ENCODE measurements at places on chromosomes 2 and 18.

- no peak overlapping the region for H3K27ac ChIP-seq
- H3K27me3 ChIP-seq: no peaks in the 10 kb centered on the region
Observed at GRCh38 chr2:14678761-14679160, 46.2 kb downstream of the LRATD1 start.

DNA sequence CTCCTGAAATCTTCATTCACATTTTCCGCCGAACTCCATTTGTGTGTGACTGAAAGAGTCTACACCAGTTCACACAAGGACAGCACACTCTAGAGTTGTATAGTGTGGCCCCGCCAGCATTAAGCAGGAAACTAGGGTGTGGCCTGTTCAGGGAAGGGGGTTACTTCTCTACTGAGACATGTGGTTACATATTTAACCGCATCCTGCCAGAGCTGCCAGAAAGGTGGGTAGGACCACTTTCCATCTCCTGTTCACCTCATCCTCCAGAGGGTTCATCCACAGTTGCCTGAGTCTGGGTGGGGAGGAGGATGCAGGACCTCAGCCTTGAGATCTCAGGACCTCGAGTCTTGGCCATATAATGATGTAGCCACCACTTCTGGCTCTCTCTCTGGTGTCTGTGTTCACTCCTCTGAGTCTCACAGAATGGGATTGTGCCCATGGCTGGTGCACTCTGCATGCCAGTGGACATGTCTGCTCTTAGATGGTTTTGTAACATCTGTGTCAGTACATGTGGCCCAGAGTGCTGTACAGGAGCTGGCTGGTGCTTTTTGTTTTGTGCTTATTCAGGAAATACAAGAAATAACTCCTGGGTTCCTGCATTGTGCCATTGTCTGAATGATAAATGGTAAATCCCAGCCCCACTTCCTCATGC is 7.7 kb upstream of the SP140L start:
- H3K4me3 ChIP-seq: no peak overlapping the region
- H3K27ac ChIP-seq: no peak overlapping the region
- H3K36me3 ChIP-seq: peaks cover 27% of the 10 kb centered on the region
- no peaks in the 10 kb centered on the region for H3K4me1 ChIP-seq
- DNase-seq: no peak

DNA sequence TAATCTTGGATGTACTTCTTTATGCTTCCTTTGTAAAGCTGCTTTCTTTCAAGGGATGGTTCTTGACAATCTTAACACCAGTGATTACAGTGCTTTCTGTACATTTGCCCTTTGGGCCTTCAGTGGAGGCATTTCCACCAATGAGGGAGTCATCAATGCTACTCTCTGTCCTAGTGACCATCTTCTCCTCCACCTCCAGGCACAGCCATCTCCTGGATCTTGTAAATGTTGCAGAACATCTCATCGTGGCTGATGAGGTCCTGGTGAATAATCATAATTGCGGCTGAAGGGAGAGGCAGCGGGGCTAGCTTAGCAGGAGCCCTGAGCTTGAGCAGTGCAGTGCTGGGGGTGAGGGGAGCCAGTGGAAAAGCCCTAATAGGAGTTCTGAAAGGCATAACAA is 32.5 kb downstream of the IDH1 start:
- no peaks in the 10 kb centered on the region for H3K4me1 ChIP-seq
- peaks cover 4% of the 10 kb centered on the region for H3K27me3 ChIP-seq
- no peak overlapping the region for H3K4me3 ChIP-seq
- no peak overlapping the region for H3K27ac ChIP-seq

DNA sequence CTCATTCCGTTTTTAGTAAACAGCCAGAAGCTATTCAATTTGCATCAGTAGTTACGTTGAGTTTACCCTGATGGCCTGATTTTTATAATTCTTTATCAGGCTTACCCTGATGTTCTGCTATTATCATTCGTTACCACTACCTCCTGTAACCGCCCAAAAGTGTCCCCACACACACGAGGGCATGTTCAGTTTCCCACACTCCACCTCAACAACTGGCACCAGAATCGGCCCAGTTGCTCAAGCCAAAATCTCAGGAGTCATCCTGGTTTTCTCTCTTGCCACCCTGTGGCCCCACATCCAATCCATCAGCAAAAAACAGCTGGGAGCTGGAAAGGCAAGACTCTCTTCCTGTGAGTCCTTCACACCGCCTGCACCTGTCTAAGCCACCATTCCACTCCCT is 102.9 kb upstream of the RAB6C start:
- H3K27ac ChIP-seq: no peak overlapping the region
- H3K4me1 ChIP-seq: peaks cover 16% of the 10 kb centered on the region
- peak overlapping the region; percentile 89 for H3K4me3 ChIP-seq
- no peaks in the 10 kb centered on the region for H3K36me3 ChIP-seq
- H3K27me3 ChIP-seq: no peaks in the 10 kb centered on the region
- DNase-seq: no peak

DNA sequence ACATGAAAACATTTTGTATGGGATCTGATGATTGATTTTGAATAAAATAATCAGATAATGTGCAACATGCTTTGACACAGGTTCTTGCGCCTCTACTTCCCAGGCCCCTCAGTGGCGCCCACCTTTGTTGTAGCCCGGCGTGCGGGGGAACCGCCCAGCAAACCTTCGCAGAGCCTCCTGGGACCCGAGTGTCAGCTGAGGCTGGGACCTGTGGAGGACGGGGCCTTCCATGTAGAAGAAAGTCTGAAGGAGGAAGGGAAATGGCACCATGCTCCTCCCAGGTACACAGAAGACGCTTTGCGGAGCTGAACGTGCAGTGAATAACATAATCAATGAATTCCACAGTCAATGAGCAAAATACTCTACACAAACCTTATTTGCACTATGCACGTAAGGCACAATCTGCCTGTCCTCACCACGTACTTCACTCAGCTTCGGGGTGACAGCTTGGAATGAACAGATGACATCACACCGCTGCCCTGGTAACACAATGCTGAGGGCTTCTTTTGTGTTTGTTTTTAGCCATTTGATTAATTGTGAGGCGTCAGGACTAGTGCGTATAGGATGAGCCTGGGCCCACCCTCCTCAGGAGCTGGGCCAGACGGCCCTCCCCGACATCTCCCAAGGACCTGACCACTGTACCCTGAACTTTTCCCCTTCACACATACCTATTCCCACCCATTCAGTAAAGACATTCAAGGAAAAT is 78.1 kb downstream of the TWIST2 start:
- no peak overlapping the region for H3K27ac ChIP-seq
- DNase-seq: no peak
- H3K27me3 ChIP-seq: no peaks in the 10 kb centered on the region
- no peaks in the 10 kb centered on the region for H3K36me3 ChIP-seq

- no peak for DNase-seq
- no peak overlapping the region for H3K27ac ChIP-seq
- H3K4me1 ChIP-seq: peaks cover 7% of the 10 kb centered on the region
- peaks cover 3% of the 10 kb centered on the region for H3K36me3 ChIP-seq
- no peak overlapping the region for H3K4me3 ChIP-seq
- H3K27me3 ChIP-seq: no peaks in the 10 kb centered on the region
Observed at GRCh38 chr2:148935791-148936190, 60.8 kb downstream of the KIF5C start.

GRCh38 chr18:28288784-28289183 is 111.9 kb upstream of the CDH2 start:
- peaks cover 93% of the 10 kb centered on the region for H3K27me3 ChIP-seq
- H3K36me3 ChIP-seq: peaks cover 3% of the 10 kb centered on the region
- peaks cover 20% of the 10 kb centered on the region for H3K4me1 ChIP-seq
- no peak overlapping the region for H3K27ac ChIP-seq

GRCh38 chr2:70454936-70455544 is 98.6 kb downstream of the TGFA start:
- H3K27ac ChIP-seq: no peak overlapping the region
- H3K36me3 ChIP-seq: no peaks in the 10 kb centered on the region
- no peaks in the 10 kb centered on the region for H3K4me1 ChIP-seq
- H3K27me3 ChIP-seq: peaks cover 94% of the 10 kb centered on the region

DNA sequence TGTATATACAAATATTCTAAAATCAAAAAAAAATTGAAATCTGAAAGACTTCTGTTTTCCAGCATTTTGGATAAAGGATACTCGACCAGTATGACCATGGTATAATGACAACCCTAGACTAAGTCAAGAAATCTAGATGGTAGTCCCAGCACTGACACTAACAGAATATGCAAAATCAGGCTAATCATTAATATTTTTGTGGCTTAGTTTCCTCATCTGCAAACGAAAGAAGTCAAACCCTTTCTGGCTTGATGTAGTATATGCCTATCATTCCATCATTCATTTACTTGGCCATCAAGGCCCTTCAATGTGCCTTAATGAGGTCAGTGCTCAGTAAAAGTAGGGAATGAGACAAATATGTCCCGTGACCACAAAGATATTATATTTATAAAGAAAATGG is 83.5 kb downstream of the NCKAP5 start:
- H3K36me3 ChIP-seq: no peaks in the 10 kb centered on the region
- no peak overlapping the region for H3K4me3 ChIP-seq
- no peak for DNase-seq
- no peak overlapping the region for H3K27ac ChIP-seq
- H3K27me3 ChIP-seq: no peaks in the 10 kb centered on the region

DNA sequence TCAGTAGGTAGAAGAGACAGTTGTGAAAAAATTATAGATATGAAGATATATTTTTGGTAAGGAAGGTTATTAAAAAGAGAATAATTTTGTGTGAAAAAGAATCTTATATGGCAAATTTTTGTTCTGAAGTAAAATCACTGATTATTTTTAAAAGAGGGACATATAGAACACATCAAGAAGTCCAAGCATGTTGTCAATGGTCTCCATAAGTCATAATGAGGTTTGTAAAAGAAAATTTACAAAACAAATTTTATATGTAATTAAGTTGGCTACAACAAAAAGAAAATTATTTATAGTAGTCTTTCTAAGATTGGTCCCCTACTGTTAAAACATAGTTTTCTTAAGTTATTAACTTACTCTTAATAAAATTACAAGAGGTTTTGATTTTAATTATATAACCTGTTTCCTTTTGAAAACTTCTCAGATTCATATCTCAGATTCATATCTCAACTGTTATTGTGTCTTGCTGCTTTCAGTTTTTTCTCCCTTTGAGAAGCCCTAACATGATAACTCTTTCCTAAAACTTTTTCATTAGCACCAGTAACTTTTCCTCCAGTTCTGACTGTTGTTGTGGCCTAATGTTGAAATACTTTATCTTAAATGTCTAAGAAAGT is 81.2 kb downstream of the SH3YL1 start:
- H3K36me3 ChIP-seq: peaks cover 57% of the 10 kb centered on the region
- no peak overlapping the region for H3K4me3 ChIP-seq
- H3K27ac ChIP-seq: no peak overlapping the region

GRCh38 chr2:152814475-152815030 is 96.1 kb downstream of the ARL6IP6 start:
- DNase-seq: no peak
- peaks cover 11% of the 10 kb centered on the region for H3K36me3 ChIP-seq

- H3K27ac ChIP-seq: peak overlapping the region; percentile 24
- H3K36me3 ChIP-seq: 0 out of 2 replicates have a peak, but pooled peaks cover 2% of the 10 kb centered on the region
- peak; percentile 92 for DNase-seq
- no peaks in the 10 kb centered on the region for H3K27me3 ChIP-seq
- H3K4me1 ChIP-seq: peaks cover 13% of the 10 kb centered on the region
- no peak overlapping the region for H3K4me3 ChIP-seq
Observed at GRCh38 chr2:235779444-235779896, 285.6 kb downstream of the AGAP1 start.

- no peaks in the 10 kb centered on the region for H3K4me1 ChIP-seq
- H3K27me3 ChIP-seq: no peaks in the 10 kb centered on the region
- 0 out of 2 replicates have a peak, but pooled peaks cover 3% of the 10 kb centered on the region for H3K36me3 ChIP-seq
- no peak for DNase-seq
- H3K4me3 ChIP-seq: no peak overlapping the region
Observed at GRCh38 chr2:43425659-43426058, 170.2 kb downstream of the THADA start.

GRCh38 chr2:74741629-74742028 is 87.6 kb downstream of the SEMA4F start:
- H3K27ac ChIP-seq: no peak overlapping the region
- no peak overlapping the region for H3K4me3 ChIP-seq
- DNase-seq: no peak
- no peaks in the 10 kb centered on the region for H3K27me3 ChIP-seq
- H3K4me1 ChIP-seq: peaks cover 24% of the 10 kb centered on the region

DNA sequence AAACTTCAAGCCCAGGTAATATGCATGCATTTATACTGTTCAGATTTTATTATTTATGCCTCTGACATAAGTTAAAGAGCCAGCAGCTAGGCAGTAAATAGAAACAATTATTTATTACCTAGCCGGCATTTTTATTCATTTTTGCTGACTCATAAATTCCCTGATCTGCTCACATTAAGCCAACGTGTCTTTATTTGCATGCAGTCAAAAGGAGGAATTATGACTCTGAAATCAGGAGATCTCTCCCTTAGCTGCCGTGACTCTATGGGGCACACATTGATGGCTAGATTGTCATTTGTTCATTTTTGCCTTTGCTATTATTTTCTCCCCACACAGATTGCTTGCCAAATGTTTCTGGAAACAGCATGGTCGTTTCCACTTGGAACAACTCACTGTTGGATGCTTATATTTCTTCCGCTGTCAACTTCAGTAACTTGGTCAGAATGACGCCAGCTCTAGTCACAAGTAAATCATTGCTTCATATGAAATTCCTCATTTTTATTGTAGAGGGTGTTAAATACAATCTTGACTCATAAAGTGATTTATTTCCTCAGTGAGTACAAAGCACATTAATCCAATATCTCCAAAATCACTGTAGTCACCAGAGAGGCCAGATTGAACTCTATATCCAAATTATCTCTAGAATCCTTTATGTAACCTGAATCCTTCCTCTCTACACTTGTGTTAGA is 15.9 kb upstream of the ZBTB14 start:
- no peak overlapping the region for H3K4me3 ChIP-seq
- H3K4me1 ChIP-seq: no peaks in the 10 kb centered on the region
- H3K36me3 ChIP-seq: no peaks in the 10 kb centered on the region
- H3K27me3 ChIP-seq: no peaks in the 10 kb centered on the region

GRCh38 chr2:213259266-213259665 is 25.0 kb upstream of the SPAG16 start:
- H3K27me3 ChIP-seq: no peaks in the 10 kb centered on the region
- no peak for DNase-seq
- H3K4me3 ChIP-seq: no peak overlapping the region
- H3K27ac ChIP-seq: no peak overlapping the region
- H3K4me1 ChIP-seq: peaks cover 9% of the 10 kb centered on the region

- peaks cover 22% of the 10 kb centered on the region for H3K36me3 ChIP-seq
- H3K27ac ChIP-seq: peak within 1 kb of the TSS; percentile 87
- H3K4me3 ChIP-seq: peak within 1 kb of the TSS; percentile 82
- peak; percentile 31 for DNase-seq
Observed at GRCh38 chr2:233867993-233868532, at the start of gene MSL3B. MSL3B (minus strand) TSS chr2:233868386.

GRCh38 chr2:39217192-39217550 is 26.6 kb downstream of the CDKL4 start:
- H3K27me3 ChIP-seq: no peaks in the 10 kb centered on the region
- H3K27ac ChIP-seq: no peak overlapping the region
- no peak for DNase-seq

- no peak for DNase-seq
- no peaks in the 10 kb centered on the region for H3K27me3 ChIP-seq
- peaks cover 59% of the 10 kb centered on the region for H3K4me1 ChIP-seq
- H3K27ac ChIP-seq: peak overlapping the region; percentile 90
- peaks cover 19% of the 10 kb centered on the region for H3K36me3 ChIP-seq
- no peak overlapping the region for H3K4me3 ChIP-seq
Observed at GRCh38 chr2:99469394-99469793, 20.4 kb downstream of the REV1 start.

- H3K4me3 ChIP-seq: no peak overlapping the region
- H3K27me3 ChIP-seq: no peaks in the 10 kb centered on the region
- no peak overlapping the region for H3K27ac ChIP-seq
- H3K36me3 ChIP-seq: peaks cover 5% of the 10 kb centered on the region
Observed at GRCh38 chr2:238271061-238271554, 17.3 kb downstream of the PER2 start.
